Memory B cell (primary cell): ENCODE measurements at places on chromosomes 2 and 18.

GRCh38 chr18:56380685-56381084 lies 257.7 kb downstream of the TXNL1 start:
- no peak for DNase-seq

GRCh38 chr18:24509435-24509834 lies 49.0 kb downstream of the HRH4 start:
- no peak for DNase-seq

DNA sequence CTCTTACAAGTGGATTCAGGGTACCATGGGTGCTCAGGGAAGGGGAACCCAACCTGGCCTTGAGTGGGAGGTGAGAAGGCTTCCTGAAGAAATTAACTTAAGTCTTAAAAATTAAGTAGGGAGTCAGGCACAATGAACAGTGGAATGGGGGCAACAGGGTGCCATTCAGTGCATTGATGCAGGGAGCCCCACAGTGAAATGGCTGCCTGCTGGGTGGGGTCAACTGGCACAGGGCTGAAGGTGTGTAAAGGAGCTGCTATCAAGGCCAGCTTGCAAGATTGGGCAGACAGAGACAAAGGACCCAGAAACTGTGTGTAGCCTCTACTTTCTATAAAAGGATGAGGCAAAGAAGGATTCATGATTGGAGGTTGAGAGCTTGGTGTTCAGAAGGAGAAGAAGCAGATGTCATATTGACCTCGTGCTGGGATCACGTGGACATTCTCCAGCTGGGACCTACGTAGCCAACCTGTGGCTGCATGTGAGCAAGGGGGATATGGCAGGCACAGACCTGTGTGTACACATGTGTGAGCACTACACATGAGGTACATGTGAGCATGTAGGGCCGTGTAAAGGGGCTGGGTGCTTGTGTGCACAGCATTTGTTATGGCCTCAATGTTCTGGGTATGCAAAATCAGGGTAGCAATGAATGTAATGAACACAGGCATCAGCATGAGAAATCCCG lies 209.5 kb upstream of the HAAO start:
- DNase-seq: no peak

GRCh38 chr2:69741229-69741574 lies 732 bp upstream of the ANXA4 start:
- DNase-seq: no peak

- no peak for DNase-seq
These were observed 1.6 kb downstream of the BAZ2B start for GRCh38 chr2:159614534-159615366.

DNA sequence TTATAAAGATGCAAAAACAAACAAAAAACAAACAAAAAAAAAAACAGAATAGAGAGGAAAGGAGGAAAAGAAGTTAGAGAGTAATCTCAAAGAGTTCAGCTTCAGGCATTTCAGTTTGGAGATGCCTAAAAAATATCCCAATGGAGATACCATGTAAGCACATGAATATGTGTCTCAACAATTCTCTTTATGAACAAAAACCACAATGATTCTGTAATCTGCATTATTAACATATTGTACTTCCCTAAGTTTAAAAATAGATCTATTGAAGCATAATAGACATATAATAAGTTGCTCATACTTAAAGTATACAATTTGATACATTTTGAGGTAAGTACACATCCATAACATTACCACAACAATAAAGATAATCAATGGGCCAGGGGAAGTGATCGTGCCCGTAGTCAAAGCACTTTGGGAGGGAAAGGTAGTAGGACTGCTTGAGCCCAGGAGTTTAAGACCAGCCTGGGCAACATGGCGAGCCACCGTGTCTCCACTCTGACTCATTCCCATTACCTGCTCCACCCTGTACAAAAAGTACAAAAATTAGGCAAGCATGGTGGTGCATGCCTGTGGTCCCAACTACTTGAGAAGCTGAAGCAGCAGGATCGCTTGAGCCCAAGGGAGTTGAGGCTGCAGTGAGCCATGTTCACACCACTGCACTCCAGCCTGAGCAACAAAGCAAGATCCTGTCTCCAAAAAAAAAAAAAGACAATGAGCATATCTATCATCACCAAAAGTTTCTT lies 158.9 kb downstream of the ATAD2B start:
- DNase-seq: no peak

DNA sequence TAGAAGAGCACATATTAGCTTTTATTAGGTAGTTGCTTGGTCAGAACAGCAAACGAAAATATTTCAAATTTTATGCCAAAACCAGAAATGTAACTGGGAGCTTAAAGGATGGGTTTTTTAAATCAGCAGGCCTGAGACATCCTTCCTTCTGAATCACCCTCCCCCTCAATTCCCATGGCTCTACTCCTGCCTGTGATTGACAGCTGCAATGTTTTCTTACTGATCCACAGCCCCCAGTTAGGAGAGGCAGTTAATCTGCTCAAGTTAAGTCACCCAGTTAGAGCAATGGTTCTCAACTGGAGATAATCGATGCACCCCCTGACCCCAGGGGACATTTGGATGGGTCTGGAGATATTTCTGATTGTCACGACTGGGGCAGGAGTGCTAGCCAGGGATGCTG lies 24.9 kb downstream of the KCTD18 start:
- no peak for DNase-seq

DNA sequence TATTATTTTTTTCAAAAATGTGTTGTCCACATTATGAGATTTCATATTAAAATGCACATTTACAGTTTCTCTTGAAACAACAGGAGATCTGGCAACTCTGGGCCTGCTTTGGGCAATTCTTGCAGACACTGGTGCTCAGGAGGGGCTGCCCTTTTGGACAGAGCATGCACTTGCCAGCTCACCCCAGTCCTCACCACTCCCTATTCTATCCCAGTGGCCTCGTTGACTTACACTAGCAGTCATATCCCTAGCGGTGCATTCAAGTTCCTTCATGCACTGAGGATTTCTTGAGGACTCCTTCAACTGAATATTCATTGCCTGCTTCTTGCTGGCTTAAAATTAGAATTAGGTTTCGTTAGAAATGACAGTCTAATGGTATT lies 87.9 kb upstream of the FHL2 start:
- no peak for DNase-seq

DNA sequence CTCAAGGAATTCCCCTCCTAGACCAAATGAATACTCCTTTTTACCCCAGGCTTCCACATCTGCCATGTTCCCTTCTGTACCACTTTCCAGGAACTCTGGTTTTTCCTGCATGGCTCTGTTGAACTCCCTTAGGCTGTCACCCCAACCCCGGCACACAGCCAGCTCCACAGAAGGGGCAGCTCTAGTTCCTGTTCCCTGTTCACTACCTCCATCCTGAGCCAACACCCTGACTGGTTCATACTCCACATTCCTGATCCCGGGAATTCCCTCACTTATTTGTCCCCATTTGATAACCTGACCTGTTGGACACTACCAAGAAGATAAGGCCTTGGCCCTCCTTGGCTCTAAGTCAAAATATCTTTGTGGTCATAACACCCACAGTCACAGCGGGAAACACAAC lies 280.9 kb upstream of the RAB6C start:
- DNase-seq: no peak

- DNase-seq: no peak
These were observed 24.9 kb downstream of the FHL2 start for GRCh38 chr2:105373895-105374401.

DNA sequence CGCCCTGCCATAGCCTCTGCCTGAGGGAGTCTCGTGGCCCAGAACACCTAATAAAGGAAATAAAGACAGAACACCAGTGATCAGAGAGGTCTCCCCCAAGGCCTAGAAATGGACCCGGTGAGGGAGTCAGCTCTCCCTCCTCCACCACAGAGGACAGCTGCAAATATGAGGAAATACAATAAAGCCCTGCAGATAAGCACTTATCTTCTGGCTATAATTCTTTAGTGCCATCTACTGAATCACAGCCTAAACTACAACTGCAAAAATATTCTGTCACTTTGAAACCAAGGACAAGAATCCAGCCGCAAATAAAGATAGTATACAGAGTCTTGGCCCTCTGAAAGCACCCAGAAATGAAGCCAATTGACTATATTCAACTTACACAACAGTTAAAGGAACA lies 42.4 kb upstream of the TACR1 start:
- no peak for DNase-seq

GRCh38 chr2:214810671-214811070 lies 1.2 kb upstream of the BARD1 start:
- no peak for DNase-seq

DNA sequence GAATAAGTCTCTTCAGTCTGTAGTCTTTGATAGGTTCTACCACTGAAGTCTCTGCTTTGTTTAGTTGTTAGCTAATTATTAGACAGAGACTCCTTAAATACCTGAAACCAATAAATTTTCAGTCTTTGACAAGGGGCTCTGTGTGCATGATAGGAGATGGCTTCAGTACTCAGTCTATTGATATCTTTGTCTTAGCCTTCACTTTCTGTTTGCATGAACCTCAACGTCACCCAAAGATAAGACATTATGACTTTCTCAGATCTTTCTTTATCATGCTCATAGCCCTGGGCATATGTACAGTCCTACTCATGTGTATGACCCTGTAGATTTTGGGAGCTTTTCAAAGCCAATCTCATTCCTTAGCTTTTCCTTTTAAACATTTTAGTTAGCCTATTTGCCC lies 183.5 kb upstream of the GCFC2 start:
- no peak for DNase-seq

GRCh38 chr2:101676674-101677073 lies 20.8 kb upstream of the MAP4K4 start:
- no peak for DNase-seq

GRCh38 chr2:204967199-204967960 lies 422.1 kb downstream of the PARD3B start:
- DNase-seq: no peak

DNA sequence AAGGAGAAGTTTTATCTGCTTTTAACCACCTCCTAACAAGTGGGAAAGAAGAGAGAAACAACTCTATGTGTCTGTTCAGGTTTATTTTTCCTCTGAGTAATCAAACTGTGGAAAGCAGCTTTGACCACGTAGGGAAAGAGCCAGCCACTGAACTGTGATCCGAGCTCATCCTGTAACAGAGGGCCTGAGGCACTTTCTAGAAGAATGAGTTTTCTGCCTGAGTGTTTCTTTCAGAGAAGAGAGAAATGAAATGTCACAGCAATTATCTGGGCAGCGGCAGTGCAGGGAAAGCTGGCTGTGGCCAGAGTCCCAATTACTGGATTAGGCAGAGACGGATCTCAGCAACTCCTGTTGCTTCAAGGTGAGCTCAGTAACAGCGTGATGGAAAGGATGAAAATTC lies 151.9 kb downstream of the CD226 start:
- DNase-seq: no peak

DNA sequence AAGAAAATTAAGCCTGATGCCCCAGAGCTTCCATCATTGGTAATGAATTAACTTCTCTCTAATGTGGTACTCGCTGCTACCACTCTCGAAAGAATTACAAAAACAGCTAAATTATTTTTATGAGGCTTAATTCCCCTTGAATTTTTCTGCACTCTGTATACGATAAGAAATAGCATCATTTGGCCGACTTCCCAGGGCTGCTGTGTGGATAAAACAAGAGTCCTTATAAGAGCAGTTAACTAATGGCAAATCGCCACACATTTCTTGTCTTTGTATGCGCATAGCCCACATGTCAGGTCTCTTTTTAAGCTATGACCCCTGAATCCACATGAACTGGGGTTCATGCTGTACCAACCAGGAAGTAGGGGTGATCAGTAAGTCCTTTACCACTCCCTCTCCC lies 668.4 kb downstream of the TMEM182 start:
- no peak for DNase-seq

DNA sequence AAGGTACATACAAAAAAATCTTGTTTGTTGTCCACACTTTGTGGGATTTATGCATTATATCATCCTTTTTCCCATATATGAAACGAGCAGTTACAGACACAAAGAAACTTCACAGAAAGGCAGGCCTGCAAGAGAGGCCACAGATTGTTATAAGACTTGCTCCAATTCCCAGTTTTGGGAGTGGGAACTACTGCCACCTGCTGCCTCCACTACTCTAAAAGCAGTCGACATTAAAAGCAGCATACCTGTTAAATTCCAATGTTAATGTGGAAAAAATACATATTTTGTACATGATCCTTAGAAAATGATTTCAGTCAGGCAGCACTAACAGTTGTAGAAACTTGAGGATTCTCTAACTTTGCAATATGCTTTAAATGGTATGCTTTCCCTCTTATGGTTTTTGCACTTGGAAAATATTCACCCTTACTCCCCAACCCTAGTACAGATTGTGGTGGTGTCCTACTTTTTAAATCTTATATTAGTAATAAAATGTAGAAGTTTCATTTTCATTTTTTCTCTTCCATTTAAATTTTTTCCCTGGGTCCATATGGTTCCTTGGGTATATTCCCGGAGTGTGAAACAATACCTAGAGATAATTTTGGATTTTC lies 37.9 kb downstream of the SLC38A11 start:
- DNase-seq: no peak

DNA sequence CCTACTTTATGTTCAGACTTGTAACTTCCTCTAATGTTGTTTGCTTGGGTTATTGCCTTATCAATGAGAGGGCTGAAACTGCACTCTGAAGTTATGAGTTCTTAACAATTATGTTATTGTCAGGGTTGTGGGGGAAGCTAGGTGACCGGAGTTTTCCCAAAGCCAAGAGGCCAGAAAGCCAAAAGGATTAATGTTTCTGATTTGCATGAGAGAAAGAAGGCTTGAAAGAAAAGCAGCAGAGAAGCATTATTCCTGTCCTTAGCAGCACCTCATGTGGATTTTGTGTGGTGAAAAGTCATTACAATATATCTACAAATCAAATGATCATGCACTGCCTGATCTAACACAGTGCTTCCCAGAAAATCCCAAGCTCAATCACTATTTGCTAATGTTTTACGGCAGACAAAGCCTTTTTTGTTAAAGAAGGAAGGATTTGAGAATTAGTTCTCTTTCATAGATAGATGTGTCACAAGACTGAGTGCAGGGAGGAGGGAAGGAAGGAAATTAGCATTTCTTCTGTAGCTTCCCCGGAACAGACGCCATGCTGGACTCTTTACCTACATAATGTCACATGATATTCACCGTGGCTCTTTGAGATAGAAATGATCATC lies 203.2 kb downstream of the ALK start:
- DNase-seq: no peak

DNA sequence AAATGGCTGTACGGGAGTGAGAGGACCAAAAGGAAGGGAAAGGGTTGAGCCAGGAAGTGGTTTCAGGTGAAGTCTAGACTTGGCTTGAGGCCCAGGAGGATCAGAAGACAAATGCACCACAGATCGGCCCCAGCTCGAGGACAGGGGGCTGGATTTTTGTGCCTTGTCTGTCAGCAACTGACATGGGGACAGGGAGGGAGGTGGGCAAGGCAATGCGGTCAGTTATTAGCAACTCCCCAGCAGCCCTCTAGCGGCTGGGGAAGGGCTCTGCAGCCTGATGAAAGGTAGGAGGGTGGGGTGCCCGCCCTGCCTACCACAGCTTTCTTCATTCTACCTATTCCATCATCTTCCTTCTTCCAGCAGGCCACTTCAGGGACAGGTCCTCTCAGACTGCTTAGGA lies 50.0 kb downstream of the CPO start:
- DNase-seq: no peak

- no peak for DNase-seq
These were observed 135.6 kb upstream of the DAPL1 start for GRCh38 chr2:158659483-158659882.
